NCI-H1417 treated with DMSO at 0.1 percent for 48 hours (cell line): ENCODE measurements at places on chromosomes 12 and 14.

- no peak for DNase-seq
Measured at GRCh38 chr14:34489324-34489723, 27.3 kb upstream of the SPTSSA start.

- no peak for DNase-seq
Measured at GRCh38 chr12:53060064-53060720, 10.3 kb downstream of the TNS2 start.

- DNase-seq: no peak
Measured at GRCh38 chr14:22510527-22511110, 78.4 kb downstream of the DAD1 start.

DNA sequence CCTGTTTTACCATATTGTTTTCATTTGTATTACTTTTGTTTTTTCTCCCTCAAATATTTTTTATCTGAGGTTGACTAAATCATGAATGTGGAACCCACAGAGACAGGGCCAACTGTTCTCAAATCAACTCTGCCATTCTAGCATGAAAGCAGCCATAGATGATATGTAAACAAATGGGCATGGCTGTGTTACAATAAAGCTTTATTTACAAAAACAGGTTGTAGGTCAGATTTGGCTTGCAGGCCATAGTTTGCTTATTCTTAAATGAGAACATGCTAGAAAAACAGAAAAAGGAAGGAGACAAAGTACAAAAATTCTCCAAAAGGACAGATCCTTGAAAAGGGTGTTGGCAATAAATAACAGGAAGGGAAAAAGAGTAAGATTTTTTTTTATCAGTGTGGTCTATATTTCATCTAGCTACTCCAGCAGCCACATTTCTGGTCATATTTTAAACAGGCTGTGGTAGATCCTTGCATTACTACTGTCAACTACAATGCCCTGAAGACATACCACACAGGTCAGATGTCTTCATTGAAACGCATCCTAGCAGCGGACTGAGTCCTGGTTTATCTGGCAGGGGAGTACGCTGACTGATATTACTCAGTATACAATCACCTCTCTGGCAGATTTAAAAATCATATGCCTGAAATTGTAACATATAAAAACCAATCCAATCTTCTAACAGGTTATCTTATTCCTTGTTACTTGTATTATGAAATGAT is 42.9 kb downstream of the SPPL3 start:
- no peak for DNase-seq
